ENCODE measurements at places on chromosomes 2 and 18.

DNA sequence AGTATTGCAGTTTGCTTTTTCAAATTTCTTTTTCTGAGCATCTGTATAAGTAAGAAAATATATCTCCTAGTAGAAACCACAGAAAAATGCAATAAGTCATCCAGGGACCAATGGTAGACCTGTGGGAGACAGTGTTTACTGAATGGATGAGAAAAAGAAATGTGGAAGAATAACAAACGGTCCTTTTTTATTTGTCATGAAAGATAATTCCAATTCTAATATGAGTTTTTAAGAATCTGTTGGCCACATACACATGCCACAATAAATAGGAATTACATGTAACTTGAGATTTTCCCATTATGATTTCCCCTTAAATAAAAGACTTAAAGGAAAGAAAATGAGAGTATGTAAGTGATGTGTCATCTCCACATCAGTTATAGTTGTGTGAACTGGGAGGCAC lies 107.7 kb upstream of the RAB27B start:
- no peak for DNase-seq

GRCh38 chr2:44429034-44429433 lies 67.3 kb downstream of the CAMKMT start:
- DNase-seq: no peak

- DNase-seq: no peak
Observed at GRCh38 chr2:188285774-188286173, 5.9 kb upstream of the GULP1 start.

- DNase-seq: peak; percentile 38
Observed at GRCh38 chr2:169362118-169362893, at the start of gene LRP2. TSS of gene LRP2 (minus strand) at chr2:169362534. CDS start at chr2:169362399, 135 bp downstream.

DNA sequence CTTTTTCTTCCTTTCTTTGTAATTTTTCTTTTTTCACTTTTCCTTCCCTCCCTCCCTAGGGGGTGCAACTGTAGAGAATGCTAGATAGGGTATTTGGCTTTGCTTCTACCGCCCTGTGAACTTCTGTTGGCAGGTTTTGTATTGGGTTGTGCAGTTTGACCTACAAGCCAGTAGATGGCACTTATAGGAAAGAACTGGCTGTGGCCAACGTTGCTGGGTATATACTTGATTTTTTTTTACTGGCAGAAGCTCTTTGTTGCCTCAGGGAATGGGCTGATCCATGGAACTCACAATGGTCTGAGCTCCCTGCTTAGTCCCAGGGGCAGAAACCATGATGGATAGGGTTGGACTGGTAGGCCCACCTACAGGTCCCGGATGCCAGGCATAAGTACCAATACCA lies 1019.5 kb upstream of the LRRTM1 start:
- DNase-seq: no peak

- DNase-seq: no peak
Observed at GRCh38 chr18:21664069-21664468, 40.5 kb downstream of the ABHD3 start.

DNA sequence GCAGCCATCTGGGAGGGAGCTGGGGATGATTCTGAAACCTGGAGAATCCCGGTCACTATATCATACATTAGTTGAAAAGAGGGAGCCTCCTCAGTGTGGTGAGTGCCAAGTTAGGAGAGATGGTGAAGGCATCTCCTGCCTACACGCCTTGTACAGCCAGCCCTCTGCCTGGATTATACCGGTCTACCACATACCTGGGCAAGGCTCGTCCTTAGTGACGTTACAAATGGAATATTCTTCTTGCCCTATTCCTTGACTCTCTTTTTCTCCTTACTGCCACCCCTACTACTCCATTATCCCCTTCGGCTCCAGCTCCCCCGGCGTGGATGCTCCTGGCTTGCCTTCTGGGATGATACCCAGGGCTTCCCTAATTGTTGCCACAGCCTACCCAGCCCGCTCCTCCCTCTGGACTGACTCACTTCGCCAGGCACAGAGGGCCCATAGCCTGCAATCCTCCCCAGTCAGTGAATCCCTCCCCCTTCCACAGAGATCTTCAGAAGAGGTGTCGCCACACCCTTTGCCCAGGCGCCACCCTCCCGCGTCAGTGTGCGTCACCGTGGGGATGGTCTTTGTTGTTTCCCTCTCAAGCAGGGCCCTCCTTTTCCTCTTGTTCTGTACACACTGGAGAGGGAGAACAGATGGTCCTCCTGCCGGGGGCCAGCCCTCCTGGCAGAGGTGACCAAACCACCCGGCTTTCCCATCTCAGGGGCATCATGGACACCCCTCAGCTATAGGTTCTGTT lies 115.2 kb upstream of the EPAS1 start:
- no peak for DNase-seq

- no peak for DNase-seq
Observed at GRCh38 chr18:70513502-70514171, 224.8 kb downstream of the SOCS6 start.

DNA sequence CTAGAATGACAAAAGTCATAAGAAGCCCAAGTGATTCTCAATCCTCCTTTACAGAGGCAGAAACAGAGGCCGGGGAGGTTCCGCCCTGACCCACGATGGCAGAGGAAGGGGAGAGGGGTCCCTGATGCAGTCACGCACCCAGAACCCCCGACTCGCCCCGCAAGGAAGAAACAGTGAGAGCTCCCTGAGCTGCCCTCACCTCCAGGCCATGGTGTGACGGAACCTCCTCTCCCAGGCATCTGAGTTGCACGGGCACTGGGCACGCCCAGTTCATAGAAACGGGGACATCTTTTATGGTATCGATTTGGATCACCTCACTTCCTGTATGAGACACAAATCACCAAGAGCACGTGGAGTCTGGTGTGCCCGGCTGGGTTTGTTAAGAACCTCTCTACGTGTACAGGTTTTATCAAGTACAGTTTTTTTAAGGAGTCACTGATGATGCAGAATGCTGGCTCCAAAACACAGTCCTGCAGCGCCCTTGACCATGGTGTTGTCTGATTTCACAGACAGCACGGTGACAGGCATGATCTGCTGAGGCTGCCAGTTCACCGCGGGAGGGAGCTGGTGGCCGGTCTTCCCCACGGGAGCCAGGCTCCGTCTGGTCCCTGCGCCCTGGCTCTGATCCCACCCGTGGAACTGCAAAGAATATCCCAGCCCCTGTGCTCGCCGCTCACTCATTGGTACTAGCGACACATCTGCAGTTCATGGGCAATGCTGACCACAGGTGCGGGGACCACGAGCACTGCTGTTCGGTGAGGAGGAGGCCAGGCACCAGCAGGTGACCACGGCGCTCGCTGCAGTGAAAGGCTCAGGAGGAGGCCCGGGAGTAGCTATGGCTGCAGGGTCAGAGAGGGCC lies 35.6 kb downstream of the PXDN start:
- no peak for DNase-seq

GRCh38 chr2:150126839-150127238 lies 360.6 kb downstream of the RND3 start:
- DNase-seq: no peak

DNA sequence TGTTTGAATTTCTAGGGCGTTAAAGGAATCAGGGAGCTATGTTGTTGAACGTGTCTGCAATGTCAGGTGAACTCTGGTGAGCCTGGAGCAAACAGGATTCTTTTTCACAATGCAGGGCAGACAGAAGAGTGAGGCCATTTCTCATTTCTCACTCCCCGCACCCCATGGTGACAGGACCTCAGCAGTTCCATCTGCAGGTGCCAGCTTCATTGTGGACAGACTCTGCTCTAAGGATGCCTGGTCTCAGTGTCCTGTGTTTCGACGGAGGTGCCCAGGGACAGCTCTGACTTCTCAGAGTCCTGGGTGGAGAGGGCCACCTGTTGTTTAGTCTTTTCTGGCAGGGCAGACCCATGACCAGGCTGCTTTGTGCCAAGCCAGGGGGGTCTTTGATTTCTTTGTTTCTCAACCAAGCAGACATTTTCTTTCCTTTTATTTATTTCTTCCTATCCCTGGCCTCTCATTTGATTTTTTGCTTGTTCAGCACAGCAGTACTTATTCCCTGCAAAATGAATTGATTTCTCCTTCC lies 201.5 kb downstream of the RNF144A start:
- DNase-seq: no peak

DNA sequence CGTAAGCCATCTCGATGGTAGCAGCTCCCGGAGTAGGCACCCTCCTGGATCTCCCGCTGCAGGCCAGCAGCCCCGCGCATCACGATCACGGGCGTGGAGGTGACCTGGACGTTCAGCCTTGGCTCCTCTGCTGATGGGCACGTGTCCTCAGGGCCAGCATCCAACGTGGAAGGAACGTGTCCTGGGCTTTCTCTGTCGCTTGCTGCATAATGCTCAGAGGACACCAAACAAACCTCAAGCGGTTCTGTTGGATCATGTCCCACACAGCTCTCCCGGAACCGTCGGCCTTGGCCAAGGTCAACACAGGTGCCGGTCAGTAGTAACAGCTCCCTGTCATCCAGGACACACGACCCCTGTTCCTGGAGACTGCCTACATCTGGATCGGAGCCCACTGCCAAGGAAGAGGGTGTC lies 23.1 kb downstream of the PASK start:
- no peak for DNase-seq

DNA sequence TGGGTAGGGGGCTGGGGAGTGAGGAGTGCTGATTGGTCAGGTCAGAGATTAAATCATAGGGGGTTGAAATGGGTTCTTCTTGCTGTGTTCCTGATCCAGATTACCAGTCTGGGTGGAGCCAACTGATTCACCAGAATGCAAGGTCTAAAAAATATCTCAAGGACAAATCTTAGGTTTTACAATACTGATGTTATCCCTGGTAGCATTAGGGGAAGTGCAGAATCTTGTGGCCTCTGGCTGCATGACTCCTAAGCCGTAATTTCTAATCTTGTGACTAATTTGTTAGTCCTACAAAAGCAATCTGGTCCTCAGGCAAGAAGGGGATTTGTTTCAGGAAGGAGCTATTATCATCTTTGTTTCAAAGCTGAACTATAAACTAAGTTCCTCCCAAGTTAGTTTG lies 289.2 kb upstream of the KYNU start:
- no peak for DNase-seq

DNA sequence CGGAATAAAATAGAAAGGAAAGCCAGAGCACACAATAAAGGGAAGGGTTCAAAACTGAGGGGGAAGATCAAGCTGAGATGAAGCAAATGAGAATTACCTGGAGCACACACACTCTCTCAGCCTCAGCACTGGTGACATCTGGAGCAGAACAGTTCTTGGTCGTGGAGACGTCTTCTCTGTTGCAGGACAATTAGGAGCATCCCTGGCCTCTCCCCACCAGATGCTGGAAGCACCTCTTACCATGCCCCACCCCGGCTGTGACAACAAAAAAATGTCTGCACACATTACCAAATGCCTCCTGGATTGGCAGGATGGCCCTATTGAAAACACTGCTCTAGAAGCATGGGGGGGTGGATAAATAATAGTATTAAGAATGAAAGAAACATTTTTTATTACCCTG lies 43.6 kb upstream of the MAP3K20 start:
- DNase-seq: no peak

GRCh38 chr2:37405781-37406180 lies 61.4 kb downstream of the QPCT start:
- no peak for DNase-seq

- DNase-seq: no peak
Observed at GRCh38 chr2:206548383-206548782, 93.9 kb upstream of the FAM237A start.

DNA sequence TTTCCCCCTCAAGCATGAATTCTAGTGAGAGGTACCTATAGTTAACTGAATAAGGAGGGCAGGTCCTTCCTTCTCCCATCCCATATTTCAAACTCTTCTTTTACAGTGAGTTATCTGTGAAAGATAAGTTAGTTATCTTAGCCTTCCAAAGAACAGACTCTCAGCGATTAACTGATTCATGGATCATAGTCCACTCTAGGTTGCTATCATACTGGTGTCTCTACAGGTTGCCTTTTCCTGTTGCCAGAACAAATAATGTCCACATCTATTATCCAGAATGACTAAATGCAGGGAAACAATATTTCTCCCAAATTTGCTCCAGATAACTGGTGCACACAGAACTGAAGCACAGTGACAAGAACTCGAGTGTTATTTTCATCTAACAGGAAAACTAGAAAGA lies 68.3 kb downstream of the MEP1B start:
- no peak for DNase-seq

DNA sequence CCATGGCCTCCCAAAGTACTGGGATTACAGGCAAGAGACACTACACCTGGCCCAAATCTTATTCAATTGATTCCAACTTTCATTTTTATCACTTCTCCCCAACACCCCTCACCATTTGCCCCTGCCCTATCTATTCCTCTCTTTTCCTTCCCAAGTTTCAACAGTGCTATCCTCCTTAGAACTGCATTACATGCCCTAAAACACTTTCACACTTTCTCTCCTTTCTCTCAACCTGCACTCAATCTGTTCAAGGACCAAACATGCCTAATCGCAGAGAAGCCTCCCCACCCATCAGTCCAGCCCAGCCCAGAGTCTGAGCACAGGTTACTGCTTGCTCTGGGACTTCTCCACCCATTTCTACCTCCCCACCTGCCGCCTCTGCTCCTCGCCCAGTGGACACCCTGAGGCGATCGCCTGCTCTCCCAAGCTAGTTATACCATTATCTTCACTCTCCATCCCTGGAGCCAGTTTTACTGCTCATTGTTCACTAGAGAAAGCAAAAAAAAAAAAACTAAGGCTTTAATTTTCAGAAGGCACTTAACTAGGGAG lies 23.7 kb upstream of the DSG1 start:
- no peak for DNase-seq

- DNase-seq: no peak
Observed at GRCh38 chr2:116167107-116167506, 1647.4 kb upstream of the DDX18 start.

GRCh38 chr2:129490641-129491040 lies 488.8 kb upstream of the RAB6C start:
- no peak for DNase-seq

DNA sequence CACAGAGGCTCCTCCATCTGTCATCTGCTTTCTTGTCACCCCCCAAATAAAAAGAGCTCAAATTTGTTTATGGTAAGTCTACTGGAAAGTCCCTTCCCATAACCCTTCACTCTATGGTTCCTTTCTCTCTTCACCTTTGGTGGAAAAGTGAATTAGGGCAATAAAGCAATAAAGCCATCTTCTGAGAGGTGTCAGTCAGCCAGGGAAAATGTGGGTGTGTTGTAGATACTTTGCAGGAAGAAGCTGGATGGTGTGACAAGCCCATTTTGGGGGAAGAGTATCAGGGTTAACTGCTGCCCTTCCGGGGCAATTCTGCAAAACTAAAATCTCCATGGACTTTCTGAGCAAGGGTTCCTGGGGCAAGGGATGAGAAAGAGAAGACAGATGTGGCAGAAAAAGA lies 197.9 kb downstream of the SH3BP4 start:
- DNase-seq: no peak

DNA sequence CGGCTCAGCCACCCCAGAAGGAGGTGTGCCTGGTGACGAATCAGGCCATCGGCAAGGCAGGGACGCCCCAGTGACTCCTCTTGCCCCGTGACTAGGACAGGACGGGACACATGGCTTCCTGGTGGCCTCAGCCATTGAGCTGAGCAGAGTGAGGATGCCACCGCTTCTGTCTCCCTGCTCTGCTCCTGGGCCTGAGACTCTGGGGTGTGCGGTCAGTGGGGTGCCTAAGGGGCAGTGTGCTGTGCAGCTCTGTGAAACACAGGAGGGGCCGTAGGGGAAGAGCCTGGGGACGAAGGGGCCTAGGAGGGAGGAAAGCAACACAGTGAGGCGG lies 24.3 kb downstream of the IGFBP5 start:
- DNase-seq: no peak
